ENCODE measurements at places on chromosomes 1 and 21.

GRCh38 chr1:59788825-59789224 is 25.9 kb upstream of the HOOK1 start:
- no peak for DNase-seq

- DNase-seq = peak; percentile 55
Measured at GRCh38 chr1:63935143-63935542, 161.3 kb downstream of the ROR1 start.

- peak; percentile 6 for DNase-seq
Measured at GRCh38 chr1:119544165-119544762, 37.3 kb downstream of the HSD3B1 start.

DNA sequence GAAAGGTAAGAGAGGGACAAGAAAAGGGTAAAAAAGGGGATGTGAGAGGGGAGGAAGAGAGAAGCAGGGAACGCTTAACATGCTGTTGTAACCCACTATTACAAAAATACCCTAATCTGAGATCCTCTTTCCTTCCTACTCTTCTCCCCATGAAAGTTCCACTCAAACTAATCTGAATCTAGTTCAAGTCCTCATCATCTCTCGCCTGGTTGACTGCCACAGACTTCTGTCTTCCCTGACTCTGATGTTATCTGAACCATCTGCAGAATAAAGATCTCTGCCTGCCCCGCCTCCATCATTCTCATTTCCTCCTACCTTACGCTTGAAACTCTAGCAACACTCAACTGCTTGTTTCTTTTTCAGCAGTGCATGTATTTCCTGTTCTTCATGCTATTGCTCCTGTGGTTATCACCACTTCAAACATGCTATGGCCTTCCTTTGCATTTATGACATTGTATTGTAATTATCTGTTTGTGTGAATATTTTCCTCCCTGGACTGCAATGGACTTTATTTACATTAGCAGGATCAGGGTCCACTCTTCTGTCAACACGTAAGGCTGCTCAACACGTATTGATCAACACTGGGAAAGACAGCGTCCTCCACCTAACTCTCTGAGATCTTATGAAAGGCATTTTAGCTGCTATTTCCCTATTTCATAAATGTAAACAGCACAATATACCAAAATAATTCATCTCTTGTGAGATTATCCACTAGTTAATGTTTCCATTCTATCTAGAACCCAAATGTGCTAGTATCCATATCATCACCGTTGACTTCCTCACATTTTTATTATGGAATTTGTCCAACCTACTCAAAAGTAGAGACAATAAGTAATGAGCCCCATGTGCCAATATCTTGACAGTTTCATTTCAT is 215.5 kb upstream of the USP25 start:
- DNase-seq = no peak

DNA sequence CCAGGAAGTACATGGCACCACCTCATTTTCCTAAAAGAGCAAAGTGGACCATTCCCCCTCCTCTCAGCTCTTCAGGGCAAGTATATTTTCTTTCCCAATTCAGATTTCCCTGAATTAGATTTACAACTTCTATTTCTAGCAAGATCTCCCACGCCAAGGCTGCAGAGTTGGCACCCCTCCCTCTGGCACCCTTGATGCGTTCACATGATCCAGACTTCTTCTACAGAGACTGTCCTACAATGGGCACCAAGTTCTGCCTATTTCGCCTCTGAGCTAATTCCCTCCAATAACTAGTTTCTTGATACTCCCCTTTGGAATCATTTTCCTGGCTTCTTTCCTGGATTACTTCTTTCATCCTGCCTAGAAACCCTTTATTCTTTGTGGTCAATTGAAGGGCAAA is 122.0 kb downstream of the CDC7 start:
- no peak for DNase-seq

DNA sequence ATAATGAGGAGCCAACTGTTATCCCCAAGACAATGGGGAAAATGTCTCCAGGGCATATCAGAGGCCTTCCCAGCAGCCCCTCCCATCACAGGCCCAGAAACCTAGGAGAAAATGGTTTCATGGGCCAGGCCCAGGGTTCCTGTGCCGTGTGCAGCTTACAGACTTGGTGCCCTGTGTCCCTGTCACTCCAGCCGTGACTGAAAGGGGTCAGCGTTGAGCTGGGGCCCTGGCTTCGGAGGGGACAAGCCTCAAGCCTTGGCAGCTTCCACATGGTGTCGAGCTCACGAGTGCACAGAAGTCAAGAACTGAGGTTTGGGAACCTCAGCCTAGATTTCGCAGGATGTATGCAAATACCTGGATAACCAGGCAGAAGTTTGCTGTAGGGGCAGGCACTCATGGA is 18.1 kb downstream of the SIPA1L2 start:
- DNase-seq = no peak

DNA sequence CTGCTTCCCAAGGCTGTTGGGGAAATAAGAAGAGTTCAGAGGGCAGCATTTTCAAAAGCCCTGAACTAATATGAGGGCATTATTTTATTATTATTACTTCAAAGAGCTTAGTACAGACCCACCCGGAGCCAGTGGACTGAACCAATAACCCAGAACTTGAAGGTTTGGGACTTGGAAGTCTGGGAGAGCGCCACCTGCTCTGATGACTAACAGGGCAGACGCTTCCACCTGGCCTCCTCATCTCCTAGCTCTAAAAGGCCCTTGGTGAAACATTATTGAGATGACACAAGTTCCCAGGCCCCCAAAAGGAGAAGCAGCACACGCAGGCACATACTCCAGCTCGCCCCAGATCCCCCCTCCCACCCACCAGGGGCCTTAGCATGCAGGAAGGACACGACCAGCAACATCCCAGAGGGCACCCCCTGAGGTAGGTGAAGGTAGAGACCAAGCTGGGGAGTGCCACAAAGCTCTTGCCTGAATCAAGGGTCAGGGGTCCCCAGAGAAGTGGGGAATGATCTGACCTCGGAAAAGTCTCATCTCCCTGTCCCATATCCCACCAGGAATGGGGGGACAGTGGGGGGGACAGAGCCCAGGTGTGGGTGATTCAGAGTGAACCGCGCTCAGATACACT is 1.3 kb downstream of the DLGAP3 start:
- DNase-seq = no peak

GRCh38 chr1:201307760-201308499 is 24.6 kb downstream of the PKP1 start:
- DNase-seq = no peak

- no peak for DNase-seq
Measured at GRCh38 chr1:211938561-211938997, 96.8 kb downstream of the INTS7 start.

DNA sequence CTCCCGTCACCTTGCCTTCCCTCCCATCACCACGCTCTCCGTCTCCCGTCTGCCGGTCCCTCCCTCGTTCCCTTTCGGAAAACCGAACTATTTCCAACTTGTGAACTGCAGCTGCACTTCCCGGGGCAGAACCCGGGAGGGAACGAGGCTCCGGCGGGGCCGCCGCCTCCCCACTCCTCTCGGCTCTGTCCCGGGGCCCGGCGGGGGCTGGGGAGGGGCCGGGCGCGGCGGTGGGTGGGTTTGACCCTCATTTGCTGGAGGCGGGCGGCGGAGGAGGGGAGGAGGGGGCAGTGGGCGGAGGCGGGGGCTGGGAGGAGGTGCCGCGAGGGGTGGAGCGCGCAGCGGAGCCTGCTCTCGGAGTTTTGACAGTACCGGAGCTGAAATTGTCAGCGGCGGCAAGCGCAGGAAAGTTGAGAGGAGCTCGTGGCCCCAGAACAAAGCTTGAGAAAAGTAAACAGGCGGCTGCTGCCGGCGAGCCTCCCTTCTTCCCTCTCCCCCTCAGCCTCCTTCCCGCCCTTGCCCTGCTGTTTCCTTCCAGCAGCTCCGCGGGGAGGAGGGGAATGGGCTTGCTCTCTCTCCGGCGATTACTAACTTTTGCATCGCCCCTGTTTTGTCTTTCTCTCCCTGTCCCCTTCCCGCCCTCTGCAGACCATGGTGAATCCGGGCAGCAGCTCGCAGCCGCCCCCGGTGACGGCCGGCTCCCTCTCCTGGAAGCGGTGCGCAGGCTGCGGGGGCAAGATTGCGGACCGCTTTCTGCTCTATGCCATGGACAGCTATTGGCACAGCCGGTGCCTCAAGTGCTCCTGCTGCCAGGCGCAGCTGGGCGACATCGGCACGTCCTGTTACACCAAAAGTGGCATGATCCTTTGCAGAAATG is 2.9 kb downstream of the LMO4 start:
- DNase-seq = peak; percentile 68
